NCI-H1105 (cell line): ENCODE measurements at places on chromosomes 5 and 9.

DNA sequence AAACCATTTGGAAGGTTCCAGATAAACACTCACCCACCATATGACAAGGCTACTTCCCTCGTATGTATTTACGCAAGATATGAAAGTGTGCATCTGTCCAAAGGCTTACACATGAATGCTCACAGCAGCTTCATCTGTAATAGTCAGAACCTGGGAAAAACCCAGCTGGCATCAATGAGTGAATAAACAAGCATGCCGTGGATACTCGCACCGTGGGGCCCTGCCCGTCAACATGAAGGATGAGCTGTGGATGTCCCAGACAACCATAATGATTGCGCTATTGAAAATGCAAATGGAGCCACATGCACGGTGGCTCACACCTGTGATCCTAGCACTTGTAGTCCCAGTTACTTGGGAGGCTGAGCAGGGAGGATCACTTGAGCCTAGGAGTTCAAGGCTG is 60.6 kb upstream of the FCN1 start:
- DNase-seq, result no peak

GRCh38 chr5:150138551-150139265 is 16.9 kb downstream of the PDGFRB start:
- no peak for DNase-seq

DNA sequence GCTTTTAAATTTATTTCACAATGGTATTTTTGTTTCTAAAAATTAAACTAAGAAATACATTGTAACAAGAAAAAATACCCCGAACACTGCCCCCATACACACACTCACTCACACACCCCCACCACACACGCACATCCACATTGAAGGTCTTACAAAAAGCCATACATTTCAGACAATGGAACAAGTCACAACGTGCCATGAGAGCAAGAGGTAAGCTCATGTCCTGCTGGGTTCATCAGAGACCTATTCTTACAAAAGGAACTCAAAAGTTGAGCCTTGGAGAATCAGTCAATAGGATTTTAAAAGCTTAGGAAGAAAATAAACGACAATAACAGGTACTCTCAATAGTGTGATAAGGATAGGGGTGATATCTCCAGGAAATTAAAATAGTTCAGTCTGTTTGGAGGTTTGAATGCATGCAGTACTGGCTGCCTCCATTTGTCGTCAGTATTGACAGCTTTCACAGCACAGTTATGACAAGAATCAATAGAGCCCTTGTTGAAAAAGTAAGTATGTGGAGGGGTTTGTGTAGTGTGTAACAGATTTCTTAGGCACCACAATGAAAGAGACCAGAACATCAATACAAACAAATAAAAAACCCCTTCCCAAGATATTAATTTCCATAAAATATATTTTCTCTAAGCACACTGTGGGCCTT is 1826.2 kb upstream of the CDH6 start:
- DNase-seq, result no peak

DNA sequence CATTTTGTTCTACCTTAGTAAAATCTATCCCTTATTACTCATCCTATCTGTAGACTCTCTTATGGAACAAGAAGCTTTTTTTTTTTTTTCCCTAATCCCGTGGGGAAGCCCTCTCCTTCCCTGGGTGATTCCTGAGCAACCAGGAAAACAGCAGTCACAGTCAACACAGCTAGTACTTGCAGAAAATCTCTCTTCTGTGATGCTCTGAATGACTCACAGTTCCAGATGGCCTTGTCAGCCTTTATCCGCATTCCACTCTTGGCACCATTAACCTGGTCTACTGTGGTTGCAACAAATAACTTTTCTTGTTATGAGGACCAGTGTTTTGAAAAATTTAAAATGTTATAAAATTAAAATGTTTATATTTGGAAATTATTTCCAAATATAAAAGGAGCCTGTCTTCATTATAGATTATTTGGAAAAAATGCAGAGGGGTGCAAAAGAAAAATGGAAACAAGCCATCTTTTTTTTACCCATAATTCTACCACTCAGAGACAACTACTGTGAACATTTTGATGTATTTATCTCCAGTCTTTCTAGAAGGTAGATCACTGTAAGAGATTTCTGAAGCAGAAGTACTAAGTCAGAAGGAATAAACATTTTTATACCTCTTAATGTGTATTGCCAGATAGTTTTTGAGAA is 486.7 kb downstream of the RAB3C start:
- DNase-seq, result no peak

GRCh38 chr9:117184173-117184572 is 230.7 kb downstream of the ASTN2 start:
- DNase-seq, result no peak

- DNase-seq, result no peak
Measured at GRCh38 chr9:120030847-120031246, 549.1 kb downstream of the CDK5RAP2 start.

- no peak for DNase-seq
Measured at GRCh38 chr9:131826966-131827525, 87.2 kb upstream of the RAPGEF1 start.

DNA sequence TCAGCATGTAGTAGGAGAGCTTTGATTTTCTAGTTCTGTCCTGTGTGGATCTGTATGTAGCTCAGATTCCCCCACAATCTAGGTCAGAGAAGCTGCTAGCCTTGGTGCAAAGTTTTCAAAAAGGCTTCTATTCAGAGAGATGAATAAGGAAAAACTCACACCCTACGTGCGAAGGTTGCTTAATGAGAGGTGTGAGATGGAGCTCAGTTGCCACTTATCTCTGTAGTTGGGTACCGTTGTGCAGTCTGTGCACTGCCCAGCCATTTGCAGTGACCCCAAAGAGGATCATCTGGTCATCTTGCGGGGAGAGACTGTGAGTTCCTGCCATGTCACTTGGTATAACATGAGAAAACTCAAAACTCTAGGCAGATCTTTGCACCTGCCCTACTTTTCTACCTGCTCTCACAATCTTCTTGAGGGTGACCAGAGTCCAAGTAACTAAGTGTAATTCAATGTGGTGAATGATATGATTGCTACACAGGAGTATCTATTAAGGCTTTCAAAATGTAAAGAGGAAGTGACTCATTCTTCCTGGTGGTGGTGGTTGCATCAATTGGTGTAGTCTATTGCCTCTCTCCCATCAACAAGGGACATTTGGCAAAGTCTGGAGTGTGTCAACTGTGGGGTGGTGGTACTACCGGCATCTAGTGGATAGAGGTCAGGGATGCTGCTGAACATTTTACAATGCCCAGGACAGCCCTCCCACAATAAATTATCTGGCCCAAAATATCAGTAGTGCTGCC is 65.2 kb downstream of the TMC1 start:
- no peak for DNase-seq

DNA sequence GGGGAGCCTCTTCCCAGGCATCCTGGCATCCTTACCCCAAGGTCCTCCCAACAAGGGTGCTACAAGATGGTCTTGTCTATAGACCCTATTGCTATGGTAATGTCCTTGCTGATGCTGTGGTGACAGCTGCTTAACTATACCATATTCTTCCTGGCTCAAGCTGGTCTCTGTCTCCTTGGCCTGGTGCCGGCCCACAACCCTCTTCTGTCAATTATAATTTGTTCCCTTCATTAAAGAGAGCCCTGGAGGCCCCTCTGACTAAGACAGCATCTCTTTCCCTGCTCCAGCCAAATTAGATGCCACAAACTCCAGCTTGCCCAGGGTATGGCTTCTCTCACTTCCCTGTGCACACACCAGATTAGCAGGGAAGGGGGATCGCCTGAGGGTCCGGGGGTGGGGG is 86.7 kb downstream of the PSD2 start:
- DNase-seq, result no peak

GRCh38 chr5:142808878-142809598 is 38.9 kb downstream of the ARHGAP26 start:
- no peak for DNase-seq

DNA sequence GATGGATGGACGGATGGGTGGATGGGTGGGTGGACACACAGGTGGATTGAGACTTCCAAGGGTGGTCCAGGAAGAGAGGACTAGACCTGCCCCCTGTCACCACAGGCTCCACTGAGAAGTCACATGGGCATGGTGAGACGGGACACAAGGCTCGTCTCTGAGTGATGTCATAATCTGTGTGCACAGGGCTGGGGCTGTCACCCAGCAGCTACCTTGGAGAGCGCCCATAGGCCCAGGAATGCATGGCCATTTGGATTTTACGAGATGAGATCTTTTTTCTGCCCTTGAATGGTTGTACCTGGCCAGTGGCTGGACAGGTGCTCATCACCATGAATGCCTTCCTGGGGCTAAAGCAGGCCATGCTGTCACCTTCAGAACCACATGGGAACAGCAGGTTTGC is 3.1 kb downstream of the OLFM1 start:
- DNase-seq, result no peak

GRCh38 chr9:91034521-91034920 is 232.9 kb downstream of the SYK start:
- DNase-seq, result no peak

DNA sequence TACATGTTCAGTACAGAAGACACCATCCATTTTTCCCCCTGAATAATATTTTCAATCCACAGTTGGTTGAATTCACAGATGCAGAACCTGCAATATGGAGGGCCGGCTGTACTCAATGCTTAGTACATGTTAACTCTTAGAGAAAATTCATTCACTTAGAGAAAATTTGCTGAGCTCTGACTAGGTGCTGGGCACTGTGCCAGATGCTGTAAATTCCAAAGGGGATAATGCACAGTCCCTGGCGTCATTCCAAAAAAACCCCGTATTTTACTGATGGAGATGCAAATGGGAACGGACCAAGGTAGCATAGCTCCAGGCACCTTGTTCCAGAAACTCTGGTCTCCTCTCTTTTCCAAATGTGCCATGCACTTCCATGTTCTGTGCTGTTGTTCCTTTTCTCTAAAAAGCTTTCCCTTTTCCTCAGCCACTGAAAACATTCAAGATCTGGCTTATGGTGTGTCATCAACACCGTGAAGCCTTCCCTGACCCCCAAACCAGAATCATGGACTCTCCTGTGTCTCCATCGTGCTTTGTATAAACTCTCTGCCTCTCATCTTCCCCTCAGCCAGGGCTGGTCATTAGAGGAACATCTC is 55.7 kb upstream of the COL15A1 start:
- DNase-seq, result peak; percentile 81

DNA sequence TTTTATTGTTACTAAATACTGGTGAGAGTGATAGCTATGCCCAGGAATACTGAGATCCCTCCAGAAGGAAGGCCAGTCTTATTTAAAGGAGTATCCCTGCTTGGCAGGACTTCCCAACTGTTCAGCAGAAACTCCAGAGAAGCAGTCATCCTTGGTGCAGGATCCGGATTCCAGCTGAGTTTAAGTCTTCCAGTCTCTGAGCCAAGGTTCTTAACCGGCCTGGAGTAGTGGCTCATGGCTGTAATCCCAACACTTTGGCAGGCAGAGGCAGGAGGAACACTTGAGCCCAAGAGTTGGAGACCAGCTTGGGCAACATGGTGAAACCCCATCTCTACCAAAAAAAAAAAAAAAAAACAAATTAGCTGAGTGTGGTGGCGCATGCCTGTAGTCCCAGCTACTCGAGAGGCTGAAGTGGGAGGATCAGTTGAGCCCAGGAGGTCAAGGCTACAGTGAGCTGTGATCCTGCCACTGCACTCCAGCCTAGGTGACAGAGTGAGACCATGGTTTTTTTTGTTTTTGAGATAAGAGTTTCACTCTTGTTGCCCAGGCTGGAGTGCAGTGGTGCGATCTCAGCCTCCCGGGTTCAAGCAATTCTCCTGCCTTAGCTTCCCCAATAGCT is 7.6 kb downstream of the NAIF1 start:
- no peak for DNase-seq

DNA sequence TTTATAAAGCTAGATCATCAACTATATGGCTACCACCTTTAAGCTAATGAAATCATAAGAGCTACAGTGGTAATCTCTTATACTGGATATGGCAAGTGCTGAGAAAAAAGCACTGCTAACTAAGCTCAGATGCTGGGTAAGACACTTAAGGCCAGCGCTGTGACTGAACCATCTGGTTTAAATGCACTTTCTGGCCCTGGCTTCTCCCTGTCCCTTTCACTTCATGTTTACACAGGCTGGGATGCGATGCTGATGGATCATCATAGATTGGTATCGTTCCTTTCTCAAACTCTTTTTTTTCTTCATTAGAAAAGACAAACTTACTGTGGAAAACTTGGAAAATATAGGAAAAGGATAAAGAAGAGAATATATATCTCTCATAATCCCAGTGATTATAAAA is 52.3 kb downstream of the KIF24 start:
- DNase-seq, result no peak

GRCh38 chr9:107703651-107704050 is 214.1 kb upstream of the KLF4 start:
- no peak for DNase-seq

DNA sequence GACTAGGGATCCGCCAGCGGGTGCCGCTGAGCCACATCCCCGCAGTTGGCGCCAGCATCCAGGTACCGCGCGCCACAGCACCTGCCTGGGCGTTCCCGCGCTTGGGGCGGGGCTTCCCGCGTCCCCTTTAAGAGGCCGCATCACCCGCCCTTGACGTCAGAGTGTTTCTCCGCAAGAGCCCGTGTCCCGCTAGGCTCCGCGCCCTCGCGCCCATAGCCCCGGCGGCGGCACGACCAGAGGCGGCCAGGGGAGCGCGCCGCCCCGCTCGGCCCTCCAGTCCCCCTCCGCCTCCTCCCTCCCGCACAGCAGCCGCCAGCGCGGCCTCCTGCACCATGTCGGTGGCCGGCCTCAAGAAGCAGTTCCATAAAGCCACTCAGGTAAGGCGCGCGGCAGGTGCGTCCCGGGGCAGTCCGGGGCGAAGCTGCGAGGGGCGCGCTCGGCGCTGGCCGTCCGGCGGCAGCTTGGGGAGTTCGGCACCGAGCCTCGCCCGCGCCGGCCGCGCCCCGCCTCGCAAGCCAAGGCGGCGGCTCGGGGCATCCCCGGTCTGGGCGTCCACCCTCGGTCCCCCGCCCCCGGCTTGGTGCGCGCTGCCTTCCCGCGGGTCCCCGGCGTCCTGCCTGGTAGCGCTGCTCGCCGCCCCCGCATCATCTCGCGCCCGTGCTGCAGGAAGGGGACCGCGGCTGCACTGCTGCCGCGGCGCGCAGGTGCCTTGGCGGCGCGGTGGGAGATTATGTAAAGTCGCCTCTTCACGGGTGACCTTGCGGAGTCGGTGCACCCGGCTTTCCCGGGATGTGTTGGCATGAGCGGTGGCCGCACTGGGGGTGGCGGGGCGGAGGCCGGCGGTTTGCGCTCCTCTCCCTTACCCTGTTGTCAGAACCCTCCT is at the start of gene SH3GL2:
TSS of gene SH3GL2 (plus strand) at position 156 of the 883 bp plus-strand sequence.
- peak; percentile 94 for DNase-seq

- DNase-seq, result no peak
Measured at GRCh38 chr5:95803271-95804148, 19.0 kb downstream of the GLRX start.

GRCh38 chr9:8486095-8486494 is 686.5 kb upstream of the DMAC1 start:
- peak; percentile 29 for DNase-seq
